Forelimb muscle (tissue), 1 donor: ENCODE measurements at places on chromosomes 2 and 18.

DNA sequence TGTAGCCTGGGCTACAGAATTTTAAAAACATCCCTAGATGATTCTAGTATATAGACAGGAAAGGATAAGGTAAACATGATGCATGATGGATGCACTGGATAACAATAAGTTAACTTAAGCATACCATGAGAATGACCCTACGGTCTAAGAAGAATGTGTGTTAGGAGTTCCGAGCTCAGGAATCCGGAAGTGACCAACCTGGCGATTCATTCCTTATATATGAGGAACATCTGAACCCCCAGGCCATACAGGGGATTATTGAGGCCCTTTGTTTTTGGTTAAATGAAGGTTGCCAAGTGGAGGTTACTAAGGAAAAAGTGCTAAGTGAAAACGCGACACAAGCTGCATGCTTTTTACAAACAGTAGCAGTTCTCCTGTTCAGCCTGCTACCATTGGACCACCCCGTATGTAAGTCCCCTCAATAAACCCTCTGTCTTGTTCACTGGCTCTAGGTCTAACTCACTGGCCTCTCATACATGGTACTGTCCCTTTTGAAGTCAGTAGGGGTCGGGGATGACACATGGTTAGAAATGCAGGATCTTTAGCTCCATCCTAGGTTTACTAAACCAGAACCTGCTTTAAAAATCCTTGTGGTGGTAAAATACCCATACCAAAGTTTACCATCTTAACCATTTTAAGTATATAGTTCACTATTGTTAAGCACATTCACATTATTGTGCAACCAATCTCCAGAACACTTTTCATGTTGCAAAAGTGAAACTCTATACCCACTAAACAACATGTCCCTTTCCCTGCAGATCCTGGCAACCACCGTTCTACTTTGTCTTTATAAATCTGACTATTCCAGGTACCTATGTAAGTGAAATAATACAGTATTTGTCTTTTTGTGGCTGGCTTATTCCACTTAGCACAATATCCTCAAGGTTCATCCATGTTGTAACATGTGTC lies 111.0 kb upstream of the MAP4K3 start:
- DNase-seq = no peak

- DNase-seq = no peak
Observed at GRCh38 chr2:10028988-10029874, 14.1 kb upstream of the KLF11 start.

DNA sequence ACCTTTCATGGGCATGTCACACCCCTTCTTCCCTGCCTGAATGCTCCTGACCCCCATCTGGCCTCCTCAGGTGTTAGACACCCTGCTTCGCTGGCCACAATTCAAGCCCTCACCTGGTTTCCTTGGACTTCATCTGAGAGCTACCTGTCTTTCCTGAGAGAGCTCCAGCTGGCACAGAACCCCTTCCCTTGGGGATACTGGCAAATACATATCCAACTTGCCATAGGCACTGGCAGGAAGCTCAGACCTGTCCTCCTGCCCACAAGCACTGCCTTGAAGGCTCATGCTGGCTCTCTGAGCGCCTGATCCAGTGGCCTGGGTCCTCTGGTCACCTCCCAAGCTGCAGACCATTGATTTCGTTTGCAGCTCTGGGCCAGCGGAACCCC lies 74.1 kb upstream of the MAP4K3 start:
- DNase-seq = no peak

DNA sequence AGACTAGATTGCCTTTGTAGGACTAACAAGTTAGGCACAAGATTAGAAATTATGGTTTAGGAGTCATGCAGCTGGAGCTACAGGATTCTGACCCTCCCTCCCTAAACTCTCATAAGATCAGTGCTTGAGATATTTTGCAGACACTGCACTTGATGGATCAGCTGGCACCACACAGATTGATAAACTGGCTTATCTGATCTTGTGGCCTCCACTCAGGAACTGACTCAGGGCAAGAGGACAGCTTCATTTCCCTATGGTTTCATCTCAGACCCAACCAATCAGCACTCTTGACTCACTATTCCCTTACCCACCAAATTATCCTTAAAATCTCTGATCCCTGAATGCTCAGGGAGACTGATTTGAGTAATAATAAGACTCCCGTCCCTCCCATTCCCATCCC lies 152.3 kb downstream of the DIS3L2 start:
- no peak for DNase-seq

- DNase-seq = no peak
Observed at GRCh38 chr2:150097901-150098531, 389.5 kb downstream of the RND3 start.

- DNase-seq = peak; percentile 20
Observed at GRCh38 chr2:227608561-227609338, 5.9 kb downstream of the SCYGR3 start.

DNA sequence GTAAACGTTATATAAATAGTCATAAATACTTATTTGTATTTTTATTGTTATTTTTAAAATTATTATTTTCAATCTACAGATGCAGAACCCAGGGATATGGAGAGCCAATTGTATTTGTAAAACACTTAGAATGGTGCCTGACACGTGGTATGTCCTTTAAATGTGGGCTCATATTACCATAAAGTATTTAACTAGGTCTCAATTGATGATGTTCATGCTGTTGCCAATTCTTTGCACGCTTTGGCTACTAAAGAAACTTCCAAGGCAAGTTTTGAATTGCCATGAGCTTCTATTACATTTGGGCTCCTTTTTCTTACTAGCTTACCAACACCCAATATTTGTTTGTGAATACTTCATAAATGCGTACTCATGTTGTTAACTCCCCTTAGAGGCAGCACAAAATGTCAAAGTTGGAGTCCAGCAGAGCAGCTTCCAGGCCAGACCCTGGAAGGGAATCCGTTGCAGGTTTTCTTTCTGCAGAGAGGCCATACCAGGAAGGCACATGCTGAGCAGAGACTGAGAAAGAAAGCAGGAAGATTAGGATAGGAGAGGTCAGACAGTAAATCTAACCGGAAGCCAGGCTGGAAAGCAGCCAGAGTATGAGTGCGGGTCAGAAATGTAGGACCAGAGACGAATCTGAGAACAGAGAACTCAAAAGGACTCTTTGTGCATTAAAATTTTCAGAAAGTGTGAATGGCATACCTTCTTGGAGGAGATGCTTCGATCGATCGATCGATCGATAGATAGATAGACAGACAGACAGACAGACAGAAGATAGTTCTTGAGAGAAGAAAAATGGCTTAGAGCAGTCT lies 4.2 kb upstream of the NOSTRIN start:
- DNase-seq = no peak

GRCh38 chr2:148542614-148543013 lies 101.9 kb upstream of the EPC2 start:
- no peak for DNase-seq

DNA sequence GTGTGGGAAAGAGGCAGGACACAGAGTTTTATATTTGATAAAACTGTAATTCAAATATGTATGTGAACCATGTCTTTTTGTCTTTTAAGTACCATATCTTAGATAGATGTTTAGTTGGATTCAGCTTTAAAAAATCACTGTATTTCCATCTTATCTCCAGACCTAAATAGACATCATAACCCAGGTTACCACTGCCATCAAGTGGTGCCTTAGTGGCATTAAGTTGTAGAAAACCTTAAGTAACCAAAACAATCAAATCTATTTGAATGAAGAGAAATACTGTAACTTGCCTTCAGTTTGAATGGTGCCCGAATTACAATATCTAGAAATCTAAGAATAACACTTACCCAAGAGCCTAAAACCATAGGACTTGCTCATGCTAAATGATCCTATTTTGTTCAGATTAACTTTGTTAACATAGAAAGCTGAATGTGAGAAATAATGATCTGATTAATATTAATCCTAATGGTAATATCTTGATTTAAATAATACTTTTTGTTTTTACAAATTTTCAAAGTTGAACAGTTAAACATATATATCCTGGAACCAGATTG lies 92.5 kb upstream of the MAP2 start:
- no peak for DNase-seq

- no peak for DNase-seq
Observed at GRCh38 chr18:46199515-46200147, 95.4 kb downstream of the HAUS1 start.

GRCh38 chr2:50529600-50530218 lies 502.2 kb downstream of the NRXN1 start:
- DNase-seq = no peak

DNA sequence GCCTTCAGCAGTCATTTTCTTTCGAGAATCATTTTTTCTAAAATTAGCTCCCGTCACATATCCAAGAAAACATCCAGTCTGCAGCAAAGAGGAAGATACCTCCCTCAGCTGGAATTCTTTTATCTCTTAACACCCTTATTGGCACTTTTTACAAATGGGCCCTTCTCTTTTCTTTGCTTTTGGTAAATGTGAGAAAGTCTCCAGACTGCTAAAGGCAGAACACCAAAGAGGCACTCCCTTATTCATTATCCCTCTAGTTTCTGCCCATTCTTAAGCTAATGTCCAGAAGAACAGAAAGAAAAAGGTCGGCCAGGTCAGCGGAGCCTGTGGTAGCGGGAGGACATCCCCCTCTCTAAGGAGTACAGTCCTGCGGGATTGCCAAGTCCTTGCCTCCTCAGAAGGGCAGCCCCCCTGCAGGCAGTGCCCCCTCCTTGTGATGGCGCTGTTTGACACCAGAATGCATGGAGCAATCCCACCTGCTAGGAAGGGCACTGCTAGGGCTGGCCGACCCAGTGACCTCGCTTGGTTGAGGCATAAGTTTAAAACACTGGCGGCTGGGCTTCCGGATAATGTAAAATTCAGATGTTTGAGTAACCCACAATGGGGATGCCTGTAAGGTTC lies 34.0 kb downstream of the ST6GAL2 start:
- no peak for DNase-seq
